ENCODE measurements at places on chromosomes 16 and 17.
A peak's percentile ranks its signal among the peaks of the same experiment; 100 is the strongest.

- no peak for DNase-seq
These were observed 331.3 kb downstream of the SEC14L1 start for GRCh38 chr17:77471984-77472461.

DNA sequence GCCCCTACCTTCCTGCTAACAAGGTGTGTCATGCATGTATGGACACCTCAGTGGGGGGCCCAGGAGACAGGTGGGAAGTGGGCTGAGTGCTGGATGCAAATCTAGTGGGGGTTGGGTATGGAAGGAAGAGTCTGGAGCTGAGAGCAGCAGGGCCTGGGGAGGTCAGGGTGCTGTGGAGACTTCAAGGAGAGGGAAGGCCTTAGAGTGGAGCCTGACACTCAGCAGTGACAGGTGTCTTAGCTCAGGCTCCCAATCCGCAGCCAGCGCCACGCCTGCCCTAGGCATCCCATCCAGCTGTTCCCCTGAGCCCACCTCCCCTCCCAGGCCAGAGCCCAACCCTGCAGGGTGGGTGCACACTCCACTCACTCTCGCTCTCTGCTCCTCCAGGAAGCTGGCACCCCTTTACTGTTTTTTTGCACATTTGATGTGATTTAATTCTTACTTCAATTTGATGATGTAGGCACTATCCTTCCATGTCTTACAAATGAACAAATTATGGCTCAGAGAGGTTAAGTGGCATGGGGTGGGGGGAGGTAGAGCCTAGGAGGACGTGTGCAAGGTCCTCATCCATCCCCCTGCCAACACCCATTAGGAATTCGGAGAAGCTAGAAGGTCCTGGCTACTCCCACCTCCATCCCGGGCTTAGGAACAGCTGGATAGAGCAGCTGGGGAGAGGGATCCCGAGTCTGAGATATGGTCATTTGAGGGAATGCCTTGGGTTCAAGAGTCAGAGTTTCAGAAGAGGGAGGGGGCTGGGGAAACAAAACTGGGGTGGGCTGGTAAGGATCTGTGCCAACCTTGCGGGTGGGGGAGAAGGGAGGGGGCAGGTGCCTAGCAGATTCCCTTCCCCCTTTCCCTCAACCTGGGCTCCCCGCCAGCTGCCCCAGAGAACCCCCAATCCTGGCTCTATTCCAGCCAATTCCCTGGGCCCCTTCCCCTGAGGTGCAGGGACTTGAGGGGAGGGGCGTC lies 2.1 kb downstream of the FAM171A2 start:
- DNase-seq = no peak

GRCh38 chr16:67561824-67562525 lies 351 bp upstream of the CTCF start:
- DNase-seq = peak; percentile 88

DNA sequence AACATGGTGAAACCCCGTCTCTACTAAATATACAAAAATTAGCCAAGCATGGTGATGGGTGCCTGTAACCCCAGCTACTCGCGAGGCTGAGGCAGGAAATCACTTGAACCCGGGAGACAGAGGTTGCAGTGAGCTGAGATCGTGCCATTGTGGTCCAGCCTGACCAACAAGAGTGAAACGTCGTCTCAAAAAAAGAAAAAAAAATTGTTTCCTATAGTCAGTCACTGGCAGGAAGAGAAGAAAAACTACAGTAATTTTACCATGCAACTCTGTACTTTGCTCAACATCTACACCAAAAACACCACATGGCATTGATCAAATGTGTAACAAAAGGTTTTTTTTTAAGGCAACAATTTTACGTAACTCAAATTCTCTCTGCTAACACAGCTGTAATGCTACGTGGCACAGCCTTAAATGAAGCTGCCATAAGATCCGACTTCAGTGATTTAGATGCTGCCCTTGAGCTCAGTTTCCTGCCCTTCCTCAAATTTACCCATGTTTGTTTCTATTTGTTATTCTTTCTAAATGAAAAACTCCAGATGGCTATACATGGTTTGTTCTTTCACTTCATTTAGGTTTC lies 40.2 kb downstream of the CNOT1 start:
- no peak for DNase-seq

DNA sequence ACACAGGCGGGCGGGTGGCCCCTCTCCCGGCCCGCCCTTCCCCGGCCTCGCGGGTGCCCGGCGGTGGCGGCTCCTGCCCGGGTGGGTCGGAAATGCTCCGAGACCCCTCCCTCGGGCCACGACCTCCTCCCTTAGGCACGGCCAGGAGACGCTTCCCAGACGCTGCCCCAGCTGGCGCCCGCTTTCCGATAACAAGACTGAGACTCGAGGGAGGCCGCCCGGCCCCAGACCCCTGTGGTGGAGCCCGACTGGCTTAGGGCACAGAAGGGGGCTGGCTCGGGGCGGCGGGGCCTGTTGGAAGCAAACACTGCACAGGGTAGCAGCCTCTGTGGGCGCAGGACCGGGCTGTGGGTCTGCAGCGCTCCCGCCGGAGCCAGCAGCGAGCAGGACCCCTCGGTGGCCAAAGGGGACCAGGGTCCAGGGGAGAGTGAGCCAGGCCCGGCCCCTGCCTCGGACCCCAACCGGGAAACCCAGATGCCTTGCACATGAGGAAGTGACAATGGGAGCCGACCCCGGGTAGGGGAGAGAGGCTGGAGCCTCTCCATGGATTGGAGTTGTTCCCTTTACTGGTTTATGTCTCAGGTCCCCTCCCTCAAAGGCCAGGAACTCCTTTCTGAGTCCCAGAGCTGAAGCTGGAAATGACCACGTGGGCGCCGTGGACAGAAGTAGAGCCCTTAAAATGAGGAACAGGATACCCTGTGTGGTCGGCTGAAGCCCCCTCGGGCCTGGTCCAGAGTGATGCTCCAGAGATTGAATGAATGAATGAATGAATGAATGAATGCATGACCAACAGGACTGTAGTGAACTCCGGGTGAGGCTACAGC lies 19.8 kb upstream of the ADCY7 start:
- no peak for DNase-seq

- no peak for DNase-seq
These were observed 16.6 kb downstream of the LDHD start for GRCh38 chr16:75099738-75100602.

DNA sequence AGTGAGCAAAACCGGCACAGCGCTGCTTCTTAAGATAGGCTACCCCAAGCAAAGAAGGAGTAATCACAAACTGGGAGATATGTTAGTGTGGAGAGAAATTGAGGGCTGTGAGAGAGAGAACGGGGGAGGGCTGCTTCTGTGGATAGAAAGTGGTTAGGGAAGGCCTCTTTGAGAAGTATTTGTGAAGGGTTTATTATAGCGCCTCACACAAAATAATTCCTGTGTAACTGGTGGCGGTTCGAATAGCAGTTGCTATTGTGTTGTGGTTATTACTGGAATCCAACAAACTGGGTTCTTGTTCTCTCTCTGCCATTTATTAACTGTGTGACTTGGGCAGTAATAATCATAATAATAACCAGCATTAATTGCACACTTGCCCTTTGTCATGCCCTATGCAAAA lies 9.2 kb upstream of the CISD3 start:
- no peak for DNase-seq

DNA sequence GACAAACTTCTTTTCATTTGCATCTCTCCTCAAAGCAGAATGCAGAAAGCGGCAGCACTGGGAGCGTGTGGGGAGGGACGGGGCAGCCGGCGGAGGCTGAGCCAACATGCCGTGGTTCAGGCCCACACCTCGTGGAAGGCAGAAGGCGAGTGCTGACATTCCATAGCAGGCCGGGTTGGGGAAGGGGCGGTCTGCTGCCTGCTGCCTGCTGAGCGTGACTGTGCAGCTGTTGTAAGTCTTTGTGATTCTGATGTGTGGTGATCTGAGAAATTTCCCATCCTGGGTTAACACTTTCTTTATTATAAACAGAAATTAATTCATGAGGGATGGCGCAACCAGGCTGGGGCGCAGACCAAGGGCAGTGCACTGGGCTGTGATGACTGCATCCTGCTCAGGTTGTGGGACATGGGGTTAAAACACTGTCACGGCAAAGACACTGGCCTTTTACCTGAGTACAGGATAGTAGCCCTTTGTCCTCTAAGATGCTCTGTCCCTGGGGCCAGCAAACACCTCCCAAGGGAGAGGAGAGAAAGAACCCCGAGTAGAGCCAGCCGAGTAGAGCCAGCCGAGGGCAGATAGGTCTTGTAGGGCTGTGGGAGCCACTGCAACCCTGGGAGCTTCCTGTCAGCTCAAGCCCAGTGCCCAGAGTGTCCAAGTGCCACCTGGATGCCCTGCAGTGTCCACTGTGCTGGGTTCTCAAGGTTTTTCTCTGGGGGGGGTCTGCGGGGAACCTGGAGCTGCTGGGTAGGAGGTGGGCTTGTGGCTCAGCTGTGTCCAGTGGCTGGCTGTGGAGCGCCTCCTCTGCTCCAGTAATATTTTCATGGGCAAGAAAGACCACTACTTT lies 8.8 kb upstream of the DNASE1 start:
- DNase-seq = no peak

GRCh38 chr17:42247734-42248133 lies 28.5 kb downstream of the STAT5B start:
- DNase-seq = no peak

DNA sequence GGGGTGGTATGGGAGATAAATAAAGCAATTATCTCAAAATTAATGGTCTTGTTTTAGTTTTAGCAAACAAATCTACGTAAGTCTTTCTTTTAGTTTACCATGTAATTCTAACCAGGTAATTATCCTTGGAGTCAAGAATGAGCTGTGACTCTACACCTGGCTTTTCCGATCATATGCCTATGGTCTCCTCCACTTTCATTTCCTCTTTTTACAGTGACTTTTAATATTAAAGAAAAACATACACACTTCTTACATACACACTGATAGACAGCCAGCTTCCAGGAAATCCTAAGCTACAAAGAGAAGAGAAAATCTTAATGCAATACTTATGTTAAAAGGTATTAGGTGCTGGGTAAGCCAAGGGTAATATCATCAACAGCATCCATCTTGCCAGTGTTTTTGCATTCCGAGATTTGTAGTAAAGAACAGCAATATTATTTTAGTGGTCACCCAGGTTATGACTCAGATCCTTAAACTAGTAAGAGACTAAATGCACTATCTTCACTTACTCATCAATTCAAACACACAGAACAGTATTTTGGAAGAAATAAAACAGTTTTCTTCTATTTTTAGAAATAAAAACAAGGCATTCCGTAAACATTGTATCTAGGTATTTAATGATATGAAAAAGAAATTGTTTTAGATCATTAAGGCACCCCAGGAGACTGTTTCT lies 4.4 kb upstream of the IRX5 start:
- DNase-seq = no peak

DNA sequence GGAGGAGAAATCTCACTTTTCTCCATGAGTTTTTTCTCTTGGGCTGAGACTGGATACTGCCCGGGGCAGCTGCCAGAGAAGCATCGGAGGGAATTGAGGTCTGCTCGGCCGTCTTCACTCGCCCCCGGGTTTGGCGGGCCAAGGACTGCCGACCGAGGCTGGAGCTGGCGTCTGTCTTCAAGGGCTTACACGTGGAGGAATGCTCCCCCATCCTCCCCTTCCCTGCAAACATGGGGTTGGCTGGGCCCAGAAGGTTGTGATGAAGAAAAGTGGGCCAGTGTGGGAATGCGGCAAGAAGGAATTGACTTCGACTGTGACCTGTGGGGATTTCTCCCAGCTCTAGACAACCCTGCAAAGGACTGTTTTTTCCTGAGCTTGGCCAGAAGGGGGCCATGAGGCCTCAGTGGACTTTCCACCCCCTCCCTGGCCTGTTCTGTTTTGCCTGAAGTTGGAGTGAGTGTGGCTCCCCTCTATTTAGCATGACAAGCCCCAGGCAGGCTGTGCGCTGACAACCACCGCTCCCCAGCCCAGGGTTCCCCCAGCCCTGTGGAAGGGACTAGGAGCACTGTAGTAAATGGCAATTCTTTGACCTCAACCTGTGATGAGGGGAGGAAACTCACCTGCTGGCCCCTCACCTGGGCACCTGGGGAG lies 19.1 kb downstream of the NGFR start:
- DNase-seq = no peak

GRCh38 chr16:71840052-71840451 lies 5.7 kb upstream of the ATXN1L start:
- DNase-seq = no peak

DNA sequence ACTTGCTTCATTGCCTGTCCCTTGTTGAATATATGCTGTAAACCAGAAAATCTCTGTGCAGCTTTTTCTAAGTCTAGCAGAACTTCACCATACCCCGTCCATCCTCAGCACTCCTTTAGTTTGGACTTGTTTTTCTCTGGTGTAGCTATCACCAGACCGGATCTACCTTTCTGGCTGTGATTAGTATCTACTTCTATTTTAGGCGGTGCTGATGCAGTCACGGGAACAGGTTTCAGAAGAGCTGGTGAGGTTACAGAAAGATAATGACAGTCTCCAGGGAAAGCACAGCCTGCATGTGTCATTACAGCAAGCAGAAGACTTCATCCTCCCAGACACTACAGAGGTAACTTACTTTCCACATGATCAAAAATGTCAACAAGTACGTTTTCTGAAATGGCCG lies 46.4 kb downstream of the NUP88 start:
- DNase-seq = no peak

GRCh38 chr16:6258056-6258455 lies 1074.6 kb upstream of the RBFOX1 start:
- no peak for DNase-seq

GRCh38 chr16:79089735-79090284 lies 510.7 kb downstream of the MAF start:
- peak; percentile 56 for DNase-seq

DNA sequence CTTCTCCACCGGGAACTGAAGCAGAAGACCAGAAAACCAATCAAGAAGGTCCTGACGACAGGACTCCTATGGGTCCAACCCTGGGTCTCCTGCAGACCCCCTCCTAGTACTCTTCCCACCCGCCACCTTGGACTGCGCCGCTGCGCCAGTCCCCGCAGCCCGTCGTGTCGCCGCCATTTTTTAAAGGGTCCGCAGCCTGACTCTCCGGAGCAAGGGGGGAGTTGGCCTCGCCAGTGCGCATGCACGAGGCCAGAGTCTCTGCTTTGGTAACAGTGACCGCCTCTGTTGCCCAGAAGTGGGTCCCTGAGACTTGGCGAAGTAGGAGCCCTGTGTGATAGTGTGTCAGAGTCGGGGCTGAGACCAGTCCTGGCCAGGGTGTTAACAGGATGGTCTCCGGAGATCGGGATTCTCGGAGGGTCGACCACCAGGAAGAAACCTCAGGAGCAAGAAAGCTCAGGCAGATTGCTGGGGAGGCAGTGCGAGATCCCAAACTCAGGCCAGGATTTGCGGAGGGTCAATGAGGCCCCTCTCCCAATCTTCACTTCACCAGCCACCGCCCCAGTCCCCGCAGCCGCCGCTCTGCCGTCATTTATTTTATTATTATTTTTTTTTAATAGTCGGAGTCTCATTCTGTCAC lies 612.5 kb downstream of the KCNJ18 start:
- no peak for DNase-seq
